ENCODE measurements at places on chromosomes 1 and 21.

- DNase-seq: no peak
These were observed 18.7 kb downstream of the TRABD2B start for GRCh38 chr1:47978486-47978885.

- DNase-seq: peak; percentile 10
These were observed 2.1 kb upstream of the S100A9 start for GRCh38 chr1:153355445-153356071.

DNA sequence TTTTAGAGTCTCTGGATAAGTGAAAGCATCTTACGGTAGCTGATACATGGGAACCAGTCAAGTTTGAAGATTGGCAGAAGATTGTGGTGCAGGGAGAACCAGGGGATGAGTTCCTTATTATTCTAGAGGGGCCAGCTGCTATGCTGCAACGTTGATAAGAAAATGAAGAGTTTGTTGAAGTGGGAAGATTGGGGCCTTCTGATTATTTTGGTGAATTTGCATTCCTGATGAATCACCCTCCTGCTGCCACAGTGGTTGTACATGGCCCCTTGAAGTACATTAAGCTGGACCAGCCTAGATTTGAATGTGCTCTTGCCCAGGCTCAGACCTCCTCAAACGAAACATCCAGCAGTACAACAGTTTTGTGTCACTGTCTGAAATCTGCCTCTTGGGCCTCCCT lies 45.9 kb downstream of the BTBD8 start:
- no peak for DNase-seq

DNA sequence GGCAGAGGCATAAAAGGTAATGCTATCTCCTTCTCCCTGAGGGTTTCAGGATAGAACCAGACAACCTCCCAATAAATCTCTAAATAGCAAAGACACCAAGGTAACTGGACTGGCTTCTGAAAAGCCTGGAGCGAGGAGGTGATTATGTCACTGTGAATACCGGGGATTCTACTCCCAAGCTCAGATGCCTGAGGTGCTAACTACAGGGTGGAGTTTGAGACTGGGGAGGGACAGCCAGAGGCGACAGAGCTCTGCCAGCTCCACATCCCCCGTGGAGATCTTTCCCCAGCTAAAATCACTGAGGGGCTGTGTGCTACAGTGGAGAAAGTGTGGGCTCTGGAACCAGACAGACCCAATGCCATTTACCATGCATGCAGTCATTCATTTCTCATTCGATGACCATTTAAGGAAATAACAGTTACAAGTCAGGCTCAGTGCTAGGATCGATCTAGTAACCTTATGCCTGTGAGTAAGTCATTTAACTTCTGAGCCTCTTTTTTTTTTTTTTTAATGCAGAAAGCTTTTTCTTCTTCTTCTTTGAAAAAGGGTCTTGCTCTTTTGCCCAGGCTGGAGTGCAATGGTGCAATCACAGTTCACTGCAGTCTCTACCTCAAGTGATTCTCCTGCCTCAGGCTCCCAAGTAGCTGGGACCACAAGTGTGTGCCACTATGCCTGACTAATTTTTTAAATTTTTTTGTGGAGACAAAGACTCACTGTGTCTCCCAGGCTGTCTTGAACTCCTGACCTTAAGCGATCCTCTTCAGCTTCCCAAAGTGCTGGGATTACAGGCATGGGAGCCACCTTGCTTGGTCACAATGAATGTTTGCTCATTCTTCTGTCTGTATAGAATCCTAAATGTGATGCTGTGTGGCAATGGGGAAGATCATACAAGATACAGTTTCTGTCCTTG lies 8.1 kb upstream of the SLC45A3 start:
- DNase-seq: no peak

DNA sequence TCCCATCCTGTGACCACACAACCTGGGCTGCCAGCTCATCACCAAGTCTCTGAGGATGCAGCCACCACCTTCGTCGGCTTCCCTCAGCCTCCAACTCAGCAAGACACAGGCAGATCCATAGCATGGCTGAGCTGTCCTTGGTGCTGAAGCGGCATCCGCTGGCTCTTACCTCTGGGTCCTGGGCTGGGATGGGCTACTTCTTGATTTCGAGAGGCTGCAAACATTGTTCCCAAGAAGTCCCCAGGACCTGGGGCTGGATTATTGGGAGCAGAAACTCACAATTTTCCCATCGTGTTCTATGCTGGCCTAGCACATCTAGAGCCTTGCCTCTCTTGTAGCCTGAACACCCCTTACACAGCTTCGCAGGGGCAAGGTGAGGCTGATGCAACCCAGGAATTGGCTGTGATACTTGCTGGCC lies 24.9 kb upstream of the C1QA start:
- peak; percentile 4 for DNase-seq

DNA sequence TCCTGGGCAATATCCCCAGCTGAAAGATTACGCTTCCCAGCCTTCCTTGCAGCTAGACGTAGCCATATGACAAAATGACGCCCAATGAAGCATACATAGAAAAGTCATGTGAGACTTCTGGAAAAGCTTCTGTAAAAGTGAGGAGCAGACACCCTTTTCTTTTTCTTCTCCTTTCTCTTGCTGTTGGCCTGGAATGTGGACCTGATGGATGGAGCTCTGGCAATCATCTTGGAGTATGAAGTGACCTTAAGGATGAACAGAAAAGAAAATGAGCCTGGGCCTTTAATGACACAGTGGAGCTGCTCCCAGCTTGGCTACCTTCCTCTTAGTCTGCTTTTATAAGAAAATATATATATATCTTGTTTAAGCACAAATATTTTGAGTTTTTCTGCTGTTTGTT lies 24.8 kb downstream of the BATF3 start:
- DNase-seq: no peak

DNA sequence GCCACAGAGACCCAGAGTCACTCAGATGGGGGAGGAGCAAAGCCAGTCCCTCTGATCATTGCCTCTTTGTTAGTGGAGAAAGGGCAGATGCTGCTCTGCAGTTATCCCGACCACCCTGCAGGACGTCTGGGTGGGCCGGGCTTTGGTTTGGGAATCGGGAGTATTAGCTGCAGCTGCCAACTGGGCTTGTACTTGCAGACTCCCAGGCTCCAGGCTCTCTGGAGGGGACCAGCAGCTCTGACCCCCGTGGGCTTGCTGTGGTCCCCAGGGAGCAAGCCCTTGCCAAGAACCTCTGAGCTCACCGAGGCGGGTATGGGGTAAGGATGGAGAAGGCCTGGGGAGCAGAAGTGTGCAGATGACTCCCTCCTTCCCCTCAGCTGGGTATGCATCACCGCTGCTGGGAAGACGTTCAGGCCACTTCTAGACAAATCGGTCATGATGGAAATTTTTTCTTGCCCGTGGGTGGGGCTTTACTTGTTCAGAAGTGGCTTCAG lies 21.6 kb downstream of the MAPKAPK2 start:
- peak; percentile 67 for DNase-seq

DNA sequence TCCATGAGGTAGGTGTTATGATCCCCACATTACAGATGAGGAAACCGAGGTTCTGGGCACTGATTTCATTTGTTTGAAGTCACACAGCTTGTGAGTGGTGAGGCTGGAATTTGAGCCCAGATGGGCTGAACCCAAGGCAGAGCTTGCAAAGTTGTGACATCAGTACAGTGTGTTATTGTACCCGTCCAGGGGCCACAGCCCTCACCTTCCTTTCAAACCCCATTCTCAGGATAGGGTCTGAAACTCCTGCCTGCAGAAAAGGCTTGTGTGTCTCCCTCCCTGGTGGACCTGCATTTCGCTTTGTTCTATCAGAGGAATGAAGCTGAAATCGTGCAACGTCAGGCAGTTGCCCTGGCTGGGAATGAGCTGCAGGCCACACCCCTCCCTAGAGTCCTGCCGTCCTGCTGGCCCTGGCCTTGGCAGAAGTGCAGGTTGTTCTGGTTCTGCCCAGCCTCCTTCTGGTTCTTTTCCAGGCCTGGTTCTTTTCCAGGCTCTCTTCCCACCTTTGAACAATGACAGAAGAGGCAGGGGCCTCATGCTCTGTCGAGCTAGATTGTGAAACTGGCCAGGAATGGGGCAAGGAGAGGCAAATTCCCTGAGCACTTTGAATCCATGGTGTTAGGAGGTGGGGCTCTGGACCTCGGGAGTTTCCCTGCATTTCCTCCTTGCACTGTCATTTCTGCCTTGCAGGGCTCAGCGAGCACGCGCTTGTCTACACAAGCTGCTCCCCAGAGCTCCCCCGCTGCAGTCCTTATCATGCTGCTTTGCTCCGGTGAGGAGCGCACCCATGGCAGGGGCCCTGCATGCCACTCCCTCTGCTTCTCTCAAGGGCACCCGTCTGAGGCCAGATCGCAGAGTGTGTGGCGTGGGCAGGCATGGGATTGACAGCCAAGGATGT lies 8.2 kb upstream of the MYOM3 start:
- no peak for DNase-seq

DNA sequence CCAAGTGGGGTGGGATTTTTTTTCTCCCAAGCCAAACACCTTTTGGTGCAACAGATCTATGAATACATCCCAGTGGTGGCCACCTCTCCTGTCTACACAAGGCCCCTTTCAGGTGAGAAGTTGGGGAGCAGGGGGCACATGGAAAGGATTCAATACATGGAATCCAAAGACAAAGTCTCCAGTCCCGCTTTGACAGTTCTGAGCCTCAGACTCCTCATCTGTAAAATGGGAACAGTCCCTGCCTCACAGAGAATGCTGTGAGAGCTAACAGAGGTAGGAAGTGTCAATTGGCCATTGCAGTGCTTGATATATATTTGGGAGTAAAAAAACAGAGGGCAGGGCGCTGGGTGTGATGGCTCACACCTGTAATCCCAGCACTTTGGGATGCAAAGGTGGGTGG lies 26.7 kb upstream of the ZNF436 start:
- DNase-seq: no peak

- DNase-seq: no peak
These were observed 25.9 kb downstream of the CYP2J2 start for GRCh38 chr1:59900640-59901039.

- DNase-seq: no peak
These were observed 1177.6 kb downstream of the PLA2G4A start for GRCh38 chr1:188006354-188006753.

GRCh38 chr1:70210820-70211219 lies 5.4 kb upstream of the LRRC40 start:
- no peak for DNase-seq

DNA sequence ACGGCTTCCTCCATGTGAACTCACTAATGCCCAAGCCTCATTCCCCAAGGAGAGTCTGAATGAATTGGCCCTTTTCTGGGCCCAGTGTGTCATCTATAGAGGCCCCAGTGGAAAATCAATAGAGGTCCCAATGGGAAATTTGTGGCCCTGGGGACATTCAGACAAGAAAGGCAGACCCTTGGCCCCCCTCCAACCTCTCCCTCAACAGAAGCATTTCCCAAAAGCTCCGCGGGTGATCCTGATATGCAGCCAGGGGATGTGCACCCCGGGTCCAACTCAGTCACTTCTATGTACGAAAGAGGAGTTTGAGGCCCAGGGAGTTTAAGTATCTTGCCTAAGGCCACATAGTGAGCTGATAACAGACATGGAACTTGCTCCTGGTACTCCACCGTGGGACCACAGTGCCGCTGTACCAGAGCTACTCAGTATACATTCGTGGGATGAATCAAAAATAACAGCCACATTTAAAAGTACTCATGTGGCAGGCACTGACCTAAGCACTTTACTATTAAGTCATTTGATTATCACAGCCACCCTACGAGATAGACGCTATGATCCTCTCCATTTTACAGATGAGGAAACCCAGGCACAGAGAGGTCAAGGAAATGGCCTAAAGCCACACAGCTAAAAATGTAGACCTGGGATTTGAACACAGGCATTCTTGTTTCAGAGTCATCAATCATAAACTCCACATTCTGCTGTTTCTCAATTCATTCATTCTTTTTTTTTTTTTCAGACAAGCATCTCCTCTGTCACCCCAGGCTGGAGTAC lies 8.5 kb downstream of the EPHA2 start:
- no peak for DNase-seq

DNA sequence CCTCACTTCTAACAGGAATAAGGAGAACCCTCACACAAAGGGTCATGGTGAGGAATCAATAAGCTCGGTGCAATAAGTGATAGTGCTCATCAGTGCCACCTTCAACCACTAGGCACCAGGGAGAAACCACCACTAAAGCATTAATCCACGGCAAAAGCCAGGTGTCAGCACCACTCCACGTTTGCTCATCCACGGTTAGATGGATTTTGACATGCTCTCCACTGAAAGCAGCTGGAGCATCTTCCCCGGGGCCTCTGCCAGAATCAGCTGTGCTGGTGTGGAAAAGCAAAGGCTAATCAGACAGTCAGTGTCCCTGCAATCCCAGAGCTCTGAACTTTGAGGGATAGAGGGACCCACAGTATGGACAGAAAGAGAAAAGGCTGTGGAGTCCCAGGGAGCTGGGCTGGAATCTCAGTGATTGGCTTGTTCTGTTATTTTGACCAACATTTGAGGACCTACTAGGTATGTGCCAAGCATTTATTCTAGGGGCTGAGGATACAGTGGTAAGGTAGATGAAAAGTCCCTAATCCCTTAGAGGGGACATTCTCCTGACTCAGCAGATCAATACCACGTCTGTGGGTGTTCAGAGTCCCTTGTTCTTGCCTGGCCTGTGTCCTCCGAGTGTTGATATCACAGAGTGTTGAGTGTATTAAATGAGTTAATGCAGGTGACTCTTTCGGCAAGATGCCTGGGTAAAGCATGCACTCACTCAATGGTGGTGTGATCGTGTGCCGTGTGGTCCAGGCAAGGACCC lies 41.3 kb downstream of the FHAD1 start:
- DNase-seq: no peak

DNA sequence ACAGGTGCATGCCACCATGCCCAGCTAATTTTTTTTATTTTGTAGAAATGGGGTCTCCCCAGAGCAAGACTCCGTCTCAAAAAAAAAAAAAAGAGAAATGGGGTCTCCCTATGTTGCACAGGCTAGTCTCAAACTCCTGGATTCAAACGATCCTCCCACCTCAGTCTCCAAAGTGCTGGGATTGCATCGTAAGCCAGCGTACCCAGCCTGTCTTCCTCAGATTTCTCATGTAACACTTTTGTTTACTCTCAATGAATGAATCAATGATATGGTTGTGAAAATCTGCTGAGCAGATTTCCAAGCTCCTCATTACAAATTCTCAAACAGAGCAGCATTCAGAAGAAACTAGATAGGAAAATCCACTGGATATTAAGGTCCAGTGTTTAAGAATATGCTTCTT lies 6.6 kb downstream of the CMPK1 start:
- DNase-seq: no peak

- DNase-seq: no peak
These were observed 37.1 kb upstream of the TMCO2 start for GRCh38 chr1:40210511-40211204.

DNA sequence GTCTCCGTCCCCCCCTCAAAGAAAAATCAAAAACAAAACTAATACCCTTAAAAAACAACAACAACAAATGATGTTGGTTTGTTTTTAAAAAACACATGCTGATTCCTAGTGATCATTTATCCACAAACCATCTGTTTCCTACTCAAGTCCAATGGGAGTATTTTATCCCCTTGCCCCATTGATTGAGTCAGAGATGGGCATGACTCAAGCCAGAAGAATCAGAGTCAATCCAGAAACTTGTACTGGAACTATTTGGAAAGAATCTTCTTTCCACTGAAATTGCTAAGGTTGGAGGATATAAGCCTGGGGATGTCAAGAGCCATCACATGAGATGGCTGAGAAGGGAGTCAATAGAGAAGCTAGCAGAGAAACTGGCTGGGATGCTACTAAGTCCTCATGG lies 176.4 kb downstream of the MIS18A start:
- no peak for DNase-seq

- DNase-seq: peak; percentile 40
These were observed 45.5 kb downstream of the VPS13D start for GRCh38 chr1:12275370-12275769.

All from activated naive CD4-positive, alpha-beta T cell treated with Interleukin-2 at 50 U/mL for 16 hours (primary cell).